ENCODE measurements at places on chromosomes 13 and 19.

- no peak for DNase-seq
These were observed 77.0 kb downstream of the LRRC63 start for GRCh38 chr13:46288570-46289259.

GRCh38 chr19:34118879-34119748 is 53.2 kb upstream of the LSM14A start:
- no peak for DNase-seq

GRCh38 chr13:32045982-32046785 is 14.6 kb downstream of the FRY start:
- DNase-seq, result no peak

- no peak for DNase-seq
These were observed 567 bp upstream of the CTU1 start for GRCh38 chr19:51108805-51109146.

DNA sequence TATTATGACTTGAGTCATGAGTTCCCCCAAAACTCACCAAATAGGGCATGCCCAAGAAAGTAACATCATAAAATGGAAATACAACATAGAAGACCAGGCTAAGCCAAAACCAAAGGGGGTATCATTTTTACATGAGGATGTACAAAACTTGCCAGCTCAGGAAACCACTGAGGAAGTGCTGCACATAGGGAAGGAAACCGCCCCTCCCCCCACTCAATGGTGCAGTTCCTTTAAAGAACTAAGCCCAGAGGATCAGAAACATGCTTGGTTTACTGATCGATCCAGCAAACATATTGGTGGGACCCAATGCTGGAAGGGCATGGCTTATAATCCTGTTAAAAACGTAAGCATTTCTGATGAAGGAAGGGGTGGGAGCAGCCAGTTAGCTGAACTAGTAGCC is 4.2 kb upstream of the ZNF486 start:
- DNase-seq, result no peak

DNA sequence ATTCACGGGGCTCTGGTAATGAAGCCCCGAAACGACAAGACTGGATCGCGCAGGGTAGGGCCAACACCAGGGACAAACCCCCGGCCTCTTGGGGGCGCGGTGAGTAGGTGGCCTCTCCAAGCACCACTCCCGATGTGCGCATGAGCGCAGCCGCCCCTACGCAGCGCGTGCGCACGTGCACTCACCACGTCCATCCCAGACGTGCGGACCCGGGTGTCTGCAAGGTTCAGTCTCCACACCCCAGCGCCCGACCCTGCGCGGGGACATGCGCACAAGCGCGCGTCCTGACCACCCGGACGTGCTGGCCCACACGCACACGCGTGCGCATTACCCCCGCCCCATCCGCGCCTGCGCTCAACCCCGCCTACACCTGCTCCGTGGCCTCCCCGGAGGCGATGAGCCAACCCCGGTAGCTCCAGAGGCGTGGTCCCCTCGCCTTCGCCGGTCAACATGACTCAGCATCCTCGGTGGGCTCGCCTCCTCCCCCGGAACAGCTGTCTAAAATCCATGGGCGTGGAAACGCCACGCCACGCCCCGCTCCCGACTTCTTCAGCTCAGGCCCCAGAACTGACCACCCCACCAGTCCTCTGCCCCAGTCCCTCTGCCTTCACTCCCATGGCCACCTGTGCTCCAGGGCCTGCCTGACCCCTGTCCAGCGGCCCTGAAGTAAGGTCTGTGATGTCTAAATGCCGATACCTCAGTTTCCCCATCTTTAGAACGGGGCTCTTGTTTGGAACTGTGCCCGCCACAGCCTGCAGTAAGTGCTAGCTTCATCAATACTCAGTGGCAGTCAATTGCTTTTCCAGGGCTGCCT is 5.6 kb upstream of the GPI start:
- DNase-seq, result peak; percentile 88

GRCh38 chr13:113348591-113348990 is 15.3 kb downstream of the GRTP1 start:
- no peak for DNase-seq

GRCh38 chr19:37950471-37951175 is 43.6 kb downstream of the SIPA1L3 start:
- DNase-seq, result no peak

DNA sequence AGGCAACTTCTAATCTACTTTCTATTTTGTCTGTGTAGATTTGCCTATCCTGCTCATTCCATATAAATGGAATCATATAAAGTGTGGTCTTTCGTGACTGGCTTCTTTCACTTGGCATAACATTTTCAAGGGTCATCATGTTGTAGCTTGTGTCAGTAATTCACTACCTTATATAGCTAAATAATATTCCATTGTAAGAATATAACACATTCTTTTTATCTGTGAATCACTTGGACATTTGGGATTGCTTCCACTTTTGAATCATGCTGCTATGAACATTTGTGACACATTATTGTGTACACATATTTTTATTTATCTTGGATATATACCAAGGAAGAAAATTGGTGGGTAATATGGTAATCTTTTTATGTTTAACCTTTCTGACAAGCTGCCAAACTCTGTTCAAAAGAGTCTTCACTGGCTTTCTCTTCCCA is 89.0 kb upstream of the CSNK1A1L start:
- no peak for DNase-seq

GRCh38 chr19:2529473-2529918 is 53.6 kb downstream of the GADD45B start:
- DNase-seq, result no peak

- no peak for DNase-seq
These were observed 49.8 kb downstream of the KLF2 start for GRCh38 chr19:16374436-16374835.

GRCh38 chr13:113390874-113391497 is 27.1 kb upstream of the GRTP1 start:
- DNase-seq, result no peak

DNA sequence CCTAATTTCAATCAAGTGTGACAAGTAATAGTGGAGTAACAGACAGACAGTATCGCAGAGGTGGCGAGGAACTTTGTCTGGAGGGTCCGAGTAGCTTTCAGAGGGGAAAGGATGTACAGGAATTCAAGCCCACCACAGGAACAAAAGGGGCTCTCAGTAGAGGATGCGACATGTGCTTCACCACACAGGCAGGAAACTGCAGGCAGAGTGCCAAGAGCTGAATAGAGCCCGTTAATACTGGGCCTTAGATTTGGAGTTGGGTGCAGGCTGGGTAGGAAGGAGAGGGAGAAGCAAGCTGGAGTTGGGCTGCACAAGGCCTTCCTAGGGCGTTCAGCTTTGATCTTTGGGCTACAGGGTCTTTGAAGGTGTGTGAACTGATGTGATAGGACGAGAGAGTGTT is 1.2 kb downstream of the CCDC70 start:
- no peak for DNase-seq

GRCh38 chr19:44847144-44848035 is 1.3 kb downstream of the NECTIN2 start:
- no peak for DNase-seq

- DNase-seq, result no peak
These were observed 26.2 kb downstream of the TMTC4 start for GRCh38 chr13:100648354-100648753.

GRCh38 chr13:32938314-32938713 is 77.9 kb upstream of the KL start:
- DNase-seq, result no peak

DNA sequence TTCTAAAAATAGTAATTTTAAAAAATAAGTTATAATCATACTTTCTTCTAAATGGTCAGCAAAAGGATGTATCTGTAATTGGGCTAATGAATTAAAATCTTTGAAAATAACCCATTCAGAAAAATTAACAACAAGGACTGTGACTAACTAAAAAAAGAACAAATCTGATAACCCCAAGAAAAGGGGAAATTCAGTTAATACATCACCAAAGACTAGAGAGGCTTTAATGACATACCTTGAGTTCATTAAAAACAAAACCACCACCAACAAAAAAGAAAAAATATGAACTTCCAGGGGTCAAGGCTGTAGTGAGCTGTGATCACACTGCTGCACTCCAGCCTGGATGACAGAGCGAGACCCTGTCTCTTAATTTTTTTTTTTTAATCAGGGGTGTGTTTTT is 121.8 kb downstream of the TBC1D4 start:
- DNase-seq, result no peak

GRCh38 chr19:28024920-28025319 is 1188.0 kb downstream of the UQCRFS1 start:
- no peak for DNase-seq

- no peak for DNase-seq
These were observed 43.6 kb downstream of the POLR1D start for GRCh38 chr13:27665333-27665732.

DNA sequence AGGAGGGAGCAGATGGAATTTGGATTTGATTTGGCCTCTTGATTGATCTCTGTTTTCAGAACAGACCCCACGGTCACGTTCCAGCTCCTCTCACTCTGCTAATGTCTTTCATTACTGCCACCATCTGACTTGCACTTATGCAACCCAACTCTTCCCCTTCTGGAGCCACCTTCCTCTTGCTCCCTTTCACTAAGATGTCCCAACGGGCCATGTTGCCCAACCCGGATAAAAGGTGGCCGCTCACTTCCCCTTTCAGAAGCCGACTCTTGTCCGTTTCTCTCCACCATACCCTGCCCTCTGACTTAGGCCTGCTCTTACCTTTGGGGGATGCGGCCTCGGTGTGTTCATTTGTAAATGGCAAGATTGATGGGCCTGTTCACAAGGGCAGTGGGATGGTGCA is 27.4 kb upstream of the CYP4F8 start:
- no peak for DNase-seq

GRCh38 chr19:14383661-14384555 is 2.7 kb downstream of the ADGRE5 start:
- DNase-seq, result no peak

GRCh38 chr13:59874973-59875372 is 288.8 kb downstream of the DIAPH3 start:
- no peak for DNase-seq

GRCh38 chr13:46648166-46648607 is 95.2 kb downstream of the LRCH1 start:
- DNase-seq, result no peak

GRCh38 chr13:110244071-110244830 is 62.7 kb downstream of the COL4A1 start:
- peak; percentile 35 for DNase-seq

DNA sequence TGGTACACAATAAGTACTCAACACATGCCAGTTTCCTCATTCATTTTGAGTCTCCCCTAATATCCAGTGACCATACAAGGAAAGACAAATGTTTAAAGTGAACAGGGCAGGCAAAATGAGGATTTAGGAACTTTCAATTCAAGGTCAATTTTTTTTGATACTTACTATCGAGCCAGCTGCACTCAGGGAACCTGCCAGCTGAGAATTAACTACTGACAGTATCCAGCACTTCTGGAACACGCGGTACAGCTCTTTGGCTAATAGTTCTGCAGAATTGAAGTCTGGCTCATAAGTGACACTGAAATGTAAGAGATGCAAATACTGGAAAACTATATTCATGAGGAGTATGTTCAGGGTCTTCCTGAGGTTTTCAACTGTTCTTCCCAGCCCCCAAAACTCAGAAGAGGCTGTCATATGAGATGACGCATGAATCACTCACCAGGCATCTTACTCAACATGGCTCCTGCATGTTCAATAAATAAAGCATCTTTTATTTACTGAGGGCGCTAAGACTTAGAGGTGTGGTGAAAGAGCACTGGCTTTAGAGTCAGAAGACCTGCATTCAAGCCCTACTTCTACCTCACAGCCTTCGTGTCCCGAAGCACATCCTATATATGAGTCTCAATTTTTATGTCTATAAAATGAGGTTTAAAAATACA is 25.6 kb downstream of the RUBCNL start:
- no peak for DNase-seq

- DNase-seq, result no peak
These were observed 438.1 kb downstream of the FGF9 start for GRCh38 chr13:22108979-22109378.

DNA sequence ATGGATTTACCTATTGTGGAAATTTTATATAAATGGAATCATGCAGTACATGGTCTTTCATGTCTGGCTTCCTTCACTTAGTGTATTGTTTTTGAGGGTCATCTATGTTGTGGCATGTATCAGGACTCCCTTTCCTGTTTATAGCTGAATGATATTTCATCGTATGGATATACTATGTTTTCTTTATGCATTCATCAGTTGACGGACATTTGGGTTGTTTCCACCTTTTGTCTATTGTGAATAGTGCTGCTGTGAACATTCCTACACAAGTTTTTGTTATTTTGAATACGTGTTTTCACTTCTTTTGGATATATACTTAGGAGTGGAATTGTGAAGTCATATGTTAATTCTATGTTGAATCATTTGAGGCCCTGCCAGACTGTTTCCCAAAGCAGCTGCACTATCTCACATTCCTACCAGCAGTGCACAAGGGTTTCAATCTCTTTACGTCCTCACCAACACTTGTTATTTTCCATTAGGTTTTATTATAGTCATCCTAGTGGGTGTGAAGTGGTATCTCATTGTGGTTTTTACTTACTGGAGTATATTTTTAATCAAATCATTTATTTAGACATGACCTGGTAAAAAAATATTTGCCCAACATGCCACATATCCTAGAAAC is 262.7 kb downstream of the DLEU7 start:
- no peak for DNase-seq
